Pulmonary artery endothelial cell (primary cell): ENCODE measurements at places on chromosomes 1 and 21. TPM values are rescaled to one million over a fixed set of nuclear protein-coding genes. Genes with fewer than 3 reads are reported as not detected.

DNA sequence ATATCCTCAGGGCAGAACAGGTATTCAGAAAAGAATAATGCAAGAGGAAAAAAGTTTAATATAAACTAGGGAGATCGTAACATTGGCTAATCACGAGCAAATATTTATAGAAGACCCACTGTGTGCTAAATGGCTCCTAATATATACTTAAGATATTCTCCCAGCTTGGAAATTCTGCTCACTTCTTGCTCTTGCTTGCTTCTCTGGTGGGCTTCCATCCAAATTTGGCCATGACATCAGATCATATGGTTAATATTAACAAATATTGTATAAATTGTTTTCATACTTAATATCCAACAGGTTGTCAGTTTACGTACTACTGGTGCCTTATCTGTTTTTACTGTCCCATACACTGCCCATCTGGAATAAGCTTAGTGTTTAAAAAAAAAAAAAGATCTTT is 1.1 kb downstream of the COX20 start:
- DNase-seq: no peak

DNA sequence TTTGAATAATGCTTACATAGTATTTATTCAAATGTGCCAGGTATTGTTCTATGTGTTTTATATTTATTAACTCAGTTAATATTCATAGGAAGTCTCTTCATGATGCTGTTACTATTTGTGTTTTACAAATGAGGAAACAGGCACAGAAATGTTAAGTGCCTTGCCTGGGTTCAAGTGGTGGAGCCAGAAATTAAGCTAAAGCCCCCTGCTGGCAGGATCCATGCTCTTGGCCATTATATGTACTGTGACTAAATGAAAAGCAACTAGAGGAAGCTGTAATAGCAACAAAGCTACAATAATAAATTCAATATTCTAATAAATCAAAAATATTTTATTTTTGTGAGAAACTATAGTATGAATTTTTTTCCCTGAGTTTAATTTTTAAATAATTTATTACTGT is 30.0 kb downstream of the IARS2 start:
- no peak for DNase-seq

- DNase-seq: no peak
Observed at GRCh38 chr1:208007319-208007937, 96.5 kb upstream of the CD34 start.

Gene SLC5A9
- total RNA-seq: not detected in 2 replicates

- no peak for DNase-seq
Observed at GRCh38 chr1:205719762-205720161, 30.2 kb downstream of the NUCKS1 start.

Gene FAM72A
- total RNA-seq: 3.8 and 11.9 TPM in 2 replicates

- no peak for DNase-seq
Observed at GRCh38 chr1:223759273-223759672, 46.9 kb downstream of the CAPN2 start.

- DNase-seq: no peak
Observed at GRCh38 chr1:181064011-181064623, 24.4 kb upstream of the IER5 start.

Gene SELL
- total RNA-seq: 1.5 and 2.3 TPM in 2 replicates

DNA sequence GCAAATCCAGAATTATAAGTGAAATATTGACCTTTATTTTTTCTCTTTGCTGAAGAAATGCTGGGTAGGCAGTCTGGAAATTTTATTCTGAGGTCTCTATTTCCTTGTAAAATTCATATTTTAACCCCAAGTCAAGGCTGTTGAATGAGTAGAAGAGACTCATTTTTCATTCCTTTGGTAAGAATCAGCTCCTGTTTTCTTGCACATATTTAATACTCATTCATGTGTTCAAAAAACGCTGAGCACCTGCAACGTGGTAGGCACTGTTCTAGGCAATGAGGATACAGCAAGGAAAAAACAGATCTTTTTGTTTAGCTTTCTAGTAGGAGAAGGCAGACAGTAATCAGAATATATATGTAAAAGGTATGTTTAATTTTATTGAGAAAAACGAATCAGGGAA is 1.5 kb downstream of the PRKAA2 start:
- no peak for DNase-seq

DNA sequence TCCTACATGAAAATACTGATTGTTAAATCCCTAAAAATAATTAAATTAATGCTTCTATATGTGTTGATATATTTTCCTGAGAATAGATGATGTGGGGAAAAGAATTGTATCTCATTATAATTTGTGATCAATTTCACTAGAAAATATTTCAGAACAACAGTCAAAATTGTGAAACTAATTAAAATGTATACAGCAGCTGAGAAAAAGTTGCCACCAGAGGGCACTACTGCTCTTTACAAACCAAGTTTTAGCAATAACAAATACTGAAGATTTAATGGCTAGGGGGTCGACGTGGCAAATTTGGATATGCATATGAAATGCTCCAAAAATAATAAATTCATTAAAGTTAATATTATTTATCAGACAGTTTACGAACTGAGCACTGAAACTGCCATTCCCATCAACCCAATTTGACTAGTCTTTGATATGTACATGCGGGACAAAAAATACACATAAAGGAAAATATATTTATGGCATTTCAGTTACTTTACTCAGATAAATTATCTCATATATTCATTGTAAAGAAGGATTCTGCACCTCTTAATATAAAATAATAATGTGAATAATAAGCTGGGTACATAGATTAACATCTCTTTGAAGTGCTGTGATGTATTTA is 96.3 kb upstream of the TMPRSS15 start:
- no peak for DNase-seq

- DNase-seq: no peak
Observed at GRCh38 chr1:245685111-245685810, 530.5 kb downstream of the KIF26B start.

- DNase-seq: no peak
Observed at GRCh38 chr1:19495799-19496526, 10.6 kb upstream of the CAPZB start.

Gene ATP1A4
- not detected in 2 replicates for total RNA-seq

DNA sequence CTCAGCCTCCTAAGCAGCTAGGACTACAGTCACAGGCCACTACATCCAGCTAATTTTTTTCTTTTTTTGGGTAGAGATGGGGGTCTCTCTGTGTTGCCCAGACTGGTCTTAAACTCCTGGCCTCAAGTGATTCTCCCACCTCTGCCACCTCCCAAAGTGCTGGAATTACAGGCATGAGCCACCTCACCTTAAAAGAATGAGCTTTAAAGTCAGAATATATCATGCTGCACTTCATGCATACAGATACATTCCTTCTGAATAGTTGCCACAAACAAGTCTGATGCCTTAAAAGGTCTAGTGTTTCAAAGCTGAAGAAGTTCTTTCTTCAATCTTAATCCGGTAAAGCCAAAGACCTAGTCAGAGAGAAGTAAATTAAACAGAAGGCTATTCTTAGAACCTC is 23.8 kb upstream of the CPLANE2 start:
- no peak for DNase-seq

- no peak for DNase-seq
Observed at GRCh38 chr1:152457561-152457960, 43.5 kb upstream of the CRNN start.
